ENCODE measurements at places on chromosomes 12 and 14.
A peak's percentile ranks its signal among the peaks of the same experiment; 100 is the strongest.

- DNase-seq, result peak; percentile 35
Measured at GRCh38 chr12:43692064-43692463, 66.5 kb downstream of the PUS7L start.

- no peak for DNase-seq
Measured at GRCh38 chr12:131834798-131835615, 6.8 kb downstream of the MMP17 start.

DNA sequence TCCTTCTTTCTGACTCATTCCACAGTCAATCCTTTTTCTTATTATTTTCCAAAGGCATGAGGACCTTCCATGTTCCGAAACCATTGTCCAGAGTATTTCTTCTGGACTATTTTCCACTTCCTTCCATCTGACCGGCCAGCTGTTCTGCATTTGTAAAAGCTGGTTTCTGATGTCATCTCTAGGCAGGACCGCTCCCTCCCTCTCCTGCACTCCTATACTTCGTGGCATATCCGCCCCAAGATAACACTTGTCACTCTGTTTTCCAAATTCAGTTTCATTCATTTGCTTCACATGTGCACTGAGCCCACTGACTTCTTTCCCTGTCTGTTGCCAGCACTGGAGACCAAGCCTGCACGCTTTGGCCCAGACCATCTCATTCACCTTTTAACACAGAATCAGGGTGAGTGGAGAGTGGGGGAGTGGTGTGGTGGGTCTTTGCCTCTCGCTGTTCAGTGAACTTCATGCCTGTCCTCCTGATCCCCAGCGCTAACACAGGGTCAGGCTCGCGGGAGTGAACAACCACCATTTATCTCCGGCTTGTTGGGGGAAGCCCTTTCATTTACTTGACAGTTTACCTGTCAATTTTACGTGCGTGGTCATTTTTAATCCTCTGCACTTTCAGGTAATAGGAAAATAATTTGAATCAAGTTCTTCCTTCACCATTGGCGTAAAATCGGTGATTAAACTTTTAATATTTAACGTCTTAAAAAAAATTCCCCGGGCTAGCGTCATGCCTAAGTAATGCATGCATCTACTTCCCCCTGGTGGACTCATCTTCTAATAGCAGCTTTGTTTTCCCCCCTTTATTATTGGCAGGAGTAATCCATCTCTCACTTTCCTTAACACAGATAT is 52.5 kb downstream of the C12orf75 start:
- peak; percentile 41 for DNase-seq

DNA sequence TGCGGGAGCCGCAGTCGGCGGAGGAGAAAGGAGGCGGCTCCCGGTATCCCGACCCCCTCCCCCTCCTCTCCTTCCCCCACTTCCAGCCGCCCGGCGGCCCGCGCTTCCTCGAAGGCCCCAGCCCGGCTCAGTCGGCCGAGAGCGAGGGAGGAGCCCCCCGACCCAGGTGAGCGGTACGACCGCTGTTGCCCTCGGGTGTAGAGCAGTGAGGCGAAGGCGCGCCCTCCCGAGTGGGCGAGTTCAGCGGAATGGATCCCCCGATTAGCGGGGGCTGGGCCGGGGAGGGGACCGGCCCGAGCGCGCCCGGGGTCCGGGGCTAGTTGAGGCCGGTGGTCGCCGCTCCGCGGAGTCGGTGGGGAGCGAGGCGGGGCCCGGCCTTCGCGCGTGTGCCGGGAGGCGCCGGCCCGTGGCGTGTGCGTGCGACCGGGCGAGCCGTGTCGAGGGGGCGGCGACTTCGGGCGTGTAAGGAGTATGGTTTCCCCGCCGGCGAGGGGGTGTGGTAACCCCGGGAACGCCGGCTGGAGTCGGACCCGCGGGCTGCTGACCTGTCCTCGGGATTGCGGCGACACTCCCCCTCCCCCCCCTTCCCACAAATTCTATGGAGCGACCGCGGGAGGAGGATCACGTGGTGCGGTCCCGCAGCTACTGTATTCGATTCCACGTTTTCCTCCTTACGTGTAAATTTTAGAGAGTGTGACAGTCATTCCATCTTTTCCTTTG is 501 bp downstream of the RIMKLB start:
- no peak for DNase-seq

DNA sequence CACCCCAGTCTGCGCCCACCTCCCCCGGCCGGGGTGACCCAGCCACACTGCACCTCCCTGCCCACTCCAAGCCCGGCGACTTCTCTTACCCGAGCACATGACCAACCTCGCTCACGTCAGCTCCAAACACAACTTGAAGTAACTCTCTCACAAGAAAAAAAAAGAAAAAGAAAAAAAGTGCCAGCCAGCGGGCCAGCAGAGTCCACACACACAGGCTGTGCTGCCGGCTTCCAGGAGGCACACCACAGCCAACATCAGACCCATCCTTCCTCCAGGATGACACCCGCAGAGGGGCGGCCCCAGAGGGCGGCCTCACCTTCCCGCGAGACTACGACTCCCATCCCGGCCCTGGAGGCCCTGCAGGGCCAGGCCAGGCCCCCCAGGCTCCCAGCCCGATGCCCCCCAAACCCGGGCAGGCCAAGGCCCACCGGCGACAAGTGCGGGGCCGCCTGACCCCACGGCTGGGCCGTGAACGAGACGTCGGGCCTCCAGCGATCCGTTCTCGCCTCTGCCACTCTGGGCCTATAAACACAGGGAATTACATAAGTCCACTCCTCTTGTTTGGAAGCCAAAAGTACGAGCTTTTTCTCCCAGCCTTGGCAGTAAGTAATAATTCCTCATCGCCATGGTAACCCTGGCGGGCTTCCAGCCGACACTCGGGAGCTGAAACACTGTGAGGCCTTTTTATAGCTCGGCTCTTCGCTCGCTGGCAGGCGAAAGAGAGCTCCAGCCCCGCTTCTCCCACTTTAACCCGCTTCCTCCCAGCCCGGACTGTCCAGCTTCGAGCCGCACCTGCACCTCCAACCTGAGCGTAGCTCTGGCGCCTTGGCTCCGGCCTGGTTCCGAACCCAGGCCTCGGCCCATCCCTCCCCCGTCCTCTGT is 49.1 kb downstream of the NCOR2 start:
- peak; percentile 98 for DNase-seq

- DNase-seq, result no peak
Measured at GRCh38 chr12:76312315-76312714, 35.9 kb downstream of the BBS10 start.

- DNase-seq, result no peak
Measured at GRCh38 chr14:74080820-74081460, 3.3 kb downstream of the ALDH6A1 start.

DNA sequence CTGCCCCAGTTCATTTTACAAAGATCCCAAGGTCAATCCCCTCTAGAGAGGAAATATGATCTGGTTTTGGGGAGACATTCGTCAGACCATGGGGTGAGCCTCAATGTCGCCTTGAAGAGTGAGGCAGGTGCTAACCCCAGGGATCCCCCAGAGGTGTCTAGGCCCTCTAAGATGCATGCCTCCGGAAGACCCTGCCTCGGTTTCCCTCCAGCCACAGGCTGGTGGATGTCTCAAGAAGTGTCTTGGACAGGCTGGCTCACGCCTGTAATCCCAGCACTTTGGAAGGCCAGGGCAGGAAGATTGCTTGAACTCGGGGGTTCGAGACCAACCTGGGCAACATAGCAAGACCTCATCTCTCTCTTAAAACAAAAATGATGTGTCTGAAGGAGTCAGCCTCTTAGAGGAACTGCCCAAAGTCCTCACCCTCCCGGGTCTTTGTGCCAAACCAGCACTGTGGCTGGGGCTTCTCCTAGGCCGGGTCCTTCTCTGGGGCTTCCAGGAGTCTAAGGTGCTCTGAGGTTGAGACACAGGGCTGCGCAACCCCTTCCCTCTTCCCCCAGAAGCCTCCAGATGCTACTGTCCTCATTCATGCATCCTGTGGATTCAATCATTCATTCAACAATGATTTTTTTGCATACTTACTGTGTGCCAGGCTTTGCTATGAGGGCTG is 24.7 kb upstream of the BEGAIN start:
- no peak for DNase-seq

DNA sequence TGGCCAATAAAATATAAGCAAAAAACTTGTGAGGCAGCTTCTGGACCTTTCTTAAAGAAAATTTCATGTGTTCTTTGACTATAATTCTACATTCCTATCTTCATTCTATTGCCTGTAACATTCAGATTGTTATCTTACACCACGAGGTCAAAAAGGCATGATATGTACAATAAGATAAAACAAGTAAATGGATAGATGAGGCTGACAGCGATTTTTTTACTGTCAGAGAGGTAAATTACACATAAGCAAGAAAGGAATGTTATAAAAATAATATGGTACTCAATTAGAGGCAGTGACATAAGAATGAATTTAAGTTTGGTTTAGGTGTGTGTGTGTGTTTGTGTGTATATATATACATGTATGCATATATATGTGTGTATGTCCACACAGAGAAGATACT is 660.0 kb downstream of the C12orf50 start:
- no peak for DNase-seq

DNA sequence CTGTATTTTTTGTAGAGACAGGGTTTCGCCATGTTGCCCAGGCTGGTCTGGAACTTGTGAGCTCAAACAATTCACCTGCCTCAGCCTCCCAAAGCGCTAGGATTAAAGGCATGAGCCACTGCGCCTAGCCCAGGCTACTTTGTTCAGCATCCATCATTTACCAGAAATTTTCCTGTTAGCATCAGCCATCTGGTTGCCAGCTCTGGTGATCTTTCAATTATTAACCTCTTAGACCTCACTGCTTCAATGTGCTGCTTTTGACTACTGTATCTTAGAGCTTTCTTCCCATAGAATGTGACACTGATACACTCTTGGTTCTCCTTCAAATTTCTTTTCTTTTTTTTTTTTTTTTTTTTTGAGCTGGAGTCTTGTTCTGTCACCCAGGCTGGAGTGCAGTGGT is 5.4 kb upstream of the AMHR2 start:
- DNase-seq, result no peak

DNA sequence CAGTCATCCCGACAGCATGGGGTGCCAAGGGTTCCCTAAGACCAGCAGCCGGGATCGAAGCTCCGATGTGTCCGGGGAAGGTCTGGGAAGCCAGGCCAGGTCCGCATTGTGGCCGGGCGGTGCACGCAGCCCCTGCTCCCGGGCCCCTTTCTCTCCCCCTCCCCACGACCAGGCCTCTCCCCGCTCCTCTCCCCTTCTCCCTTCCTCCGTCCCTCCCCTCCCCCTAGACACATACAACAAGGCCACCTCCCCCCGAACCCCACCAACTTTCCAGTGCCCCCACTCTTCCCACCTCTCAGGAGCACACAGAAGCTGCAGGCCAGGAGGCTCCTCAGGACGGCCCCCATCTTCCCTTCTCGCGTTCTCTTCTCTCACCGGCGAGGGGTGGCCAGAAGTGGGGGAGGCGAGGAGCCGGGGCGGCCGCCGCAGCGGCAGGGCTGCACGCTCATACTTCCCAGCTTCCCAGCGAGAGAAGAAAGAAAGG is 413 bp downstream of the LRP6 start:
- DNase-seq, result no peak

DNA sequence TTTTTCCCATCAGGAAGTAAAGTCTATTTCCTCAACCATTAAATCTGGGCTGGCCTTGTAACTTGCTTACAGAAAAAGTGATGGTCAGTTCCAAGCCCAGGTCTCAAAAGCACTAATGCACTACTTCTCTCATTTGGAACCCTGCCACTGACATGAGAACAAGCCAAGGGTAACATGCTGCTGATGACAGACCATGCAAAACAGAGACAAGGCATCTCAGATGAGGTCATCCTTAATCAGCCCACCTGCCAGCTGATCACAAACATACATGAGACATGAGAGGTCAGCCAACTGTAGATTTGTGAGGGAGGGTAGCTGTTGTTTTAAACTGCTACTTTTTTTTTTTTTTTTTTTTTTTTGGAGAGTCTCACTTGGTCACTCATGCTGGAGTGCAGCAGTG is 16.2 kb downstream of the TWF1 start:
- no peak for DNase-seq

DNA sequence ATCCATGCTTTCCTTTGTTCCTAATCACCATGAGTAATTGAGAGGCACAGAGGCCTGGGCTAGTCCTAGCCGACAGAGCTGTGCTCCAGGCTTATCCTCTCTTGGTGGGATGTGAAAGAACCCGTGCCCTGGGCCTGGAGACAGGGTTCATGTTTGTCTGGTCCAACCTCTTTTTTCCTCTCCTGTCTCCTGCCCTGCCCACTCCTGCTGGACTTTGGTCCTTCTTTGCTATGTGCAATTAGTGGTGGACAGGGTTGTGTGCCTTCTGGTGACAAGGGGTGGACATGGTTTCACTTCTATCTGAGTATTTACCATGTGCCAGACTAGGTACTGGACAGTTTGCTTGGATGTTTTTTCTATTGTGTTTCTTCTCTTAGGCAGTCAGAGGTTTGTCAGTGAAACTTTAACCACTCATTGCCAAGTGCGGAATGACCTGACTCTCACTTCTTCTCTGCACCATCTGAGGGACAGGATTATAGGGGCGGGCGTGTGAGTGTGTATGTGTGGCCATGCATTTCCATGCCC is 126.1 kb downstream of the SMOC1 start:
- no peak for DNase-seq

DNA sequence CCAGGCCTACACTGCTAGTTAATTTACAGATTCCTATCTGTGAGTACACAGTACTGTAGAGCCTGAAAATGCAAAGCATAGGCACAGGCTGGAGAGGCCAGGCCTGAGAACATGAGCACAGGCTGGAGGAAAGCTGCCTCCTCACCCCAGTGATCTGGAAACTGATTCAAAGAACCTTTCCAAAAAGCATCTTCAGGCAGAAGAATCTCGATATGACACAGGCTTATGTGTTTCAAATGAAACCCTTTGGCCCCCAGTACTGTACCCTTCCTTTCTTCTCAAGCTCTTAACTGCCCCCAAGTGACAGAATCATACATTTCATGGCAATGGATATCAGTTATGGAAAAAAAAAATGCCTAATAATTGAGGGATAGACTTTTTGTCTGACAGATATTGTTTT is 122.0 kb downstream of the KCNC2 start:
- DNase-seq, result no peak

All from non-pigmented ciliary epithelial cell (primary cell).